ENCODE measurements at places on chromosomes 16 and 17.

- no peak for DNase-seq
Observed at GRCh38 chr17:66272811-66273585, 29.4 kb upstream of the PRKCA start.

GRCh38 chr17:6254036-6254435 lies 180.9 kb downstream of the AIPL1 start:
- no peak for DNase-seq

GRCh38 chr17:64648234-64648633 lies 13.9 kb downstream of the SMURF2 start:
- DNase-seq: no peak

GRCh38 chr16:55661941-55662643 lies 6.3 kb downstream of the SLC6A2 start:
- no peak for DNase-seq

GRCh38 chr17:35560703-35561102 lies at the start of gene SLFN14:
Gene SLFN14 (minus strand): TSS chr17:35560819. CDS start chr17:35558062, 2,757 bp downstream.
- DNase-seq: no peak

DNA sequence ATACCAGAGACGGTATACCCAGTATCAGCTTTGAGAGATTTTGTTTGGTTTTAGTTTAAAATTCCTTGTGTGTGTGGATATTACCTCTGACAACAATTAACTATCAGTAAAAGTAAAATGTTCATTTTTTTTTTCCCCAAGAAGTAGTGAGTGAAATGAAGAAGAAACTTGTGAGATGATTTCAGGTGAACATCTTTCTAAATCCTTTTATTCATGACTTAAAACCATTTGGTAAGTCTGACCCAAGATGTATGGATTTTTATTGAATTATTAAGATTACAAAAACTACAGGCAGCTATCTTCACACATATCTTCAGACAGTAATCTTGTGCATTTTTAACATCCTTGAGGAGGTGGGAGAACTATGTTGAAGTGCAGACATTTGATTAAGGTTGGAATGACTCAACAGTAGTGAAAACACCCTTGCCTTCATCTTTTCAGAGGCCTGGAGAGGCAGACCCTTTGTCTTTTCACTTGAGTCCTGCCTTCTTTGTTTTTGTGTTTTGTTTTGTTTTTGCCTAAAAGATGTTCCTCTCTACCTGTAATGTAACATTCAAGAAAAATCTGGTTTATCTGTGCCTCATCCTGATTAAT lies 240.3 kb upstream of the TBX2 start:
- DNase-seq: no peak

GRCh38 chr16:30786936-30787612 lies at the start of gene ZNF629:
Gene ZNF629 (minus strand): TSS chr16:30787205. CDS start chr16:30784482, 2,723 bp downstream.
- no peak for DNase-seq

- DNase-seq: no peak
Observed at GRCh38 chr17:74529243-74529642, 2.0 kb downstream of the CD300LB start.

DNA sequence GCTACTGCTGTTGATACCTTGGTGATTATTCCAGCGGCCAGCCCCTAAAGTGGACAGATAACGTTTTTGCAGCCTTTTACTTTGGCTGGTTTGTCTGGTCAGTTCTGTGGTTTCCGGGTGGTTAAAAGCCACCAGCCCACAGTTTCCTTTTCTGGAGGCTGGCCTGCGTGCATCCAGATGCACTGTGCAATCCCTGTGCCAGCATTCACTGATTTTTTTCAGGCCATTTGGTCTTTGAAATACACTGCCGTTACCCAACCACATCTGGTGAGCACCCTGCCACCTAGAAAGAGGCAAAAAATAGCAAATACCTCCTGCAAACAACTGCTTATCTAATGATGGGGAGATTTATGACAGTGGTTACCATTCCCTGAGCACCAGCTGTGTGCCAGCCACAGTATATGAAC lies 797 bp downstream of the NUDT7 start:
- DNase-seq: no peak

DNA sequence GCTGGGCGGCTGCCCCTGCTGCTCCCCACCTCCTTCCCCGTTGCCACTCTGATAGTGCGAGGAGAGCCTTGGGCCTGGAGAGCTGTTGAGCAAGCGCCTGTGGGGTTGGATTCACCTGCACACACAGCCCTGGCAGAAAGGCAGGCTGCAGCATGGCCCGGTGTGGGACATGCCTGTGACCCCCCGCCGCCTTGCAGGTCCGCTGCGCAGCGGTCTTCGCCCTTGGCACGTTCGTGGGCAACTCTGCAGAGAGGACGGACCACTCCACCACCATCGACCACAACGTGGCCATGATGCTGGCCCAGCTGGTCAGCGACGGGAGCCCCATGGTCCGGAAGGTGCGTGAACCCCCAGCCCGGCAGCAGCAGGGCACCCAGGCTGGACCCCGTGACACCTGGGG lies 106.8 kb upstream of the CHMP6 start:
- no peak for DNase-seq

- no peak for DNase-seq
Observed at GRCh38 chr17:80566054-80566400, 21.4 kb downstream of the RPTOR start.

- no peak for DNase-seq
Observed at GRCh38 chr16:17392857-17393692, 77.7 kb downstream of the XYLT1 start.

- DNase-seq: no peak
Observed at GRCh38 chr17:78834571-78834970, 6.0 kb downstream of the USP36 start.

GRCh38 chr16:88724855-88725555 lies 18.7 kb downstream of the CTU2 start:
- no peak for DNase-seq

- DNase-seq: no peak
Observed at GRCh38 chr16:5056352-5056751, 9.4 kb downstream of the C16orf89 start.

- DNase-seq: no peak
Observed at GRCh38 chr17:37067555-37068111, 118.9 kb downstream of the AATF start.

- DNase-seq: peak; percentile 60
Observed at GRCh38 chr17:49715717-49716279, 8.0 kb upstream of the SLC35B1 start.

- DNase-seq: no peak
Observed at GRCh38 chr17:40064971-40065768, 2.4 kb downstream of the THRA start.

DNA sequence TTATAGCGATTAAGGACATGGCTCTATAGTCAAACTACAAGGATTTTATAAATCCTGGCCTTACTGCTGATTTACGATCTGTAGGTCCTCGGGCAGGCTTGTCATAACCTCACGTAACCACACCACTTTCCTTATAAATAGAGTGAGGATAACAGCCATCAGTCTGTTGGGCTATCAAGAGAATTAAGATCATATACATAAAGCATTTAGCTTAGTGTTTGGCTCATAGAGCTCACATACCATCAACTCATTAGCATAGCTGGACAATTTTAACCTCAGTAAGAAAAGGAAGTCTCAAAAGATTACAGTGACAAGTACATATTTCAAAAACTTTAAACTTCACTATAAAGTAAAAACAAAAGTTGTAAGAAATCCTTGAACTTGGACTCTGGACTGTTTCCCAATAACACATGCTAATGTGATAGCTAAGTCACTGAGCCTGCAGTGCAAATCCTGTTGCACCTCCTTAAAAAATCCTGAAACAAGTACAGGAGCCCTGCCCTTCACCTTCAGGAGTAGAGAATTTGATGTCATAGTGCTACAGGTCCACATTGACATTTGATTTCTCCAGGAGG lies 20.8 kb upstream of the CLEC3A start:
- no peak for DNase-seq

Data from T-helper 22 cell (primary cell).